Natural killer cell treated with Interleukin-12 subunit alpha and Interleukin-12 subunit beta and Interleukin-15 and Interleukin-18, amount 100 ng/mL, for 72 hours (primary cell): ENCODE measurements at places on chromosomes 1 and 21. TPM values are rescaled to one million over a fixed set of nuclear protein-coding genes. Genes with fewer than 3 reads are reported as not detected.

Gene F5
- 0.47 TPM for total RNA-seq

Gene ERICH3
- total RNA-seq, result not detected

Gene LRRN2
- not detected for total RNA-seq

Gene INSRR
- total RNA-seq, result 0.14 TPM

Gene SMPDL3B
- 0.95 TPM for total RNA-seq

Gene RHCE
- total RNA-seq, result not detected

Gene LHX4
- total RNA-seq, result not detected

Gene MAEL
- total RNA-seq, result not detected

Gene CREB3L4
- 4.5 TPM for total RNA-seq

Gene FCGR3A
- 150 TPM for total RNA-seq

Gene TACSTD2
- total RNA-seq, result not detected

Gene DCST2
- not detected for total RNA-seq

Gene OR2T35
- not detected for total RNA-seq

Gene RNU1-3
- total RNA-seq, result 3,879 TPM

Gene OPRD1
- total RNA-seq, result not detected

Gene OR6K6
- total RNA-seq, result not detected

Gene KRTAP7-1
- total RNA-seq, result not detected

Gene TIE1
- total RNA-seq, result 9.6 TPM

Gene LENEP
- total RNA-seq, result 4.3 TPM

Gene C8B
- 0.40 TPM for total RNA-seq

Gene FMO1
- total RNA-seq, result not detected

Gene PPM1J
- not detected for total RNA-seq

Gene LCE1F
- total RNA-seq, result not detected

Gene DNAJC28
- 0.52 TPM for total RNA-seq

Gene FABP3
- not detected for total RNA-seq

Gene KPRP
- total RNA-seq, result not detected

Gene MTARC2
- not detected for total RNA-seq

Gene NUP210L
- 0.24 TPM for total RNA-seq

Gene OR10J1
- not detected for total RNA-seq

Gene PTGFR
- not detected for total RNA-seq

Gene TSPAN2
- total RNA-seq, result 9.2 TPM

Gene ADAMTS4
- total RNA-seq, result 0.89 TPM

Gene FAM76A
- 11.4 TPM for total RNA-seq

Gene LIPI
- not detected for total RNA-seq

Gene NBPF4
- not detected for total RNA-seq

Gene DYNLT5
- not detected for total RNA-seq

Gene LIN28A
- total RNA-seq, result not detected
